Stimulated activated CD8-positive, alpha-beta memory T cell treated with anti-CD3 and anti-CD28 coated beads, Interleukin-4, amount 100 ng/mL, for 24 hours (primary cell): ENCODE measurements at places on chromosomes 5 and 9.

DNA sequence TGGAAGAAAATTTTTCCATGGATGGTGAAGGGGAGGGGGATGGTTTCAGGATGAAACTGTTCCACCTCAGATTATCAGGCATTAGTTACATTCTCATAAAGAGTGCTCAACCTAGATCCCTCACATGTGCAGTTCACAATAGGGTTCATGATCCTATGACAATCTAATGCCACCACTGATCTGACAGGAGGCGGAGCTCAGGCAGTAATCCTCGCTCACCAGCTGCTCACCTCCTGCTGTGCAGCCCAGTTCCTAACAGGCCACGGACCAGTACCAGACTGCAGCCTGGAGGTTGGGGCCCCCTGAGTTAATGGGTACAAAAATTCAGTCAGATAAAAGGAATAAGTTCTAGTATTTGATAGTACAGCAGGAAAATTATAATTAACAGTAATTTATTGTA is 337.2 kb downstream of the NPR3 start:
- no peak for DNase-seq

GRCh38 chr9:136644343-136644592 is 18.4 kb upstream of the EGFL7 start:
- DNase-seq, result no peak

DNA sequence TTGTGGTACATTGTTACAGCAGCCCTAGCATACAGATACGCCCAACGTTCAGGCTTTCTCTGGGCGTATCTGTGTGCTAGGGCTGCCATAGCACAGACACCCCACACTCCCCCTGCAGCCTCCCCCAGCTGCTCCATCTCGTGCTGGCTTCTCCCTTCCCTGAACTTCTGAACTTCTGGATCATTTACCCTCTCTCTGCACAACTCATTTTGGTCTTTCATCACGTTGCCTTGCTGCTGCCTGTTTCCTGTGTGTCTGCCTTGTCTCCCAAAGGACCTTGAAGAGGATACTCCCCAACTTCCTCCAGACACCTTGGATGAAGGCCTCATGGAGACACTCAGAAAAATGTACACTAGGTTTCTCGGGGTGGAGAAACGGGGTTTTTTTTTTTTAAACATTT is 37.3 kb downstream of the SLIT3 start:
- DNase-seq, result no peak

GRCh38 chr5:77367741-77368140 is 124.4 kb downstream of the WDR41 start:
- DNase-seq, result no peak

GRCh38 chr5:634191-634590 is 22.1 kb downstream of the CEP72 start:
- no peak for DNase-seq

DNA sequence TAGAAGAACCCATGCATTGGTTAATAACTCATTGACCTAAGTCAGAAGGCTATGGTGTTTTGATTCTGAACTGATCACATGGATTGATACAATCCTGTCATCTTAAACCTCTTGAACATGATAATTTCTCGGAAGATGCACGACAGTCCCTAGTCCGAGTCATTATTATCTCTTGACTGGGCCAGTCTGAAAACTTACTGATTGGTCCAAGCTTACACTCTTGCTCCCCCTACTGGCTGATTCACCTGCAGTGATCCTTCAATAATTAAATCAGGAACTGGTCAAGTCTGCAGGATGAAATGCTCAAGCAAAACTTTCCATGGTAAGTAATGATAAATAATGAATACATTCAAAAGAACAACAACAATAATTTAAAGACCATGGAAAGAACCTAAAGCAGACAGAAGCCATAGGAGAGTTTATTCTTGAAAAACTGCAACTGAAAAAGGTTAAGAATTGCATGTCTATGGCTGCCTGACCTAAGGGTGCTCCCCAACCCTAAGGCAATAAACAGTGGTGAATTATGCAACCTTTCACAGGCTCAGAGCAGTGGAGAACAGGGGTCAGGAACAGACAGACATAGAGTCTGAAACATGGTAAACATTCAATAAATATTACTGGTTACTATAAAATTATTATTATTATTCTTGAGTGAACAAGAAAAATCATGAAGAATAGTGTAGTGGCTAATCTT is 79.3 kb downstream of the BRINP1 start:
- no peak for DNase-seq

GRCh38 chr5:178671602-178672144 is 44.8 kb upstream of the CLK4 start:
- no peak for DNase-seq

- DNase-seq, result no peak
These were observed 47.9 kb downstream of the MFAP3 start for GRCh38 chr5:154086641-154087040.
